Activated naive CD8-positive, alpha-beta T cell treated with anti-CD3 and anti-CD28 coated beads for 36 hours (primary cell): ENCODE measurements at places on chromosomes 7 and 10. TPM values are rescaled to one million over a fixed set of nuclear protein-coding genes. Genes with fewer than 3 reads are reported as not detected.

The MYO3A gene
- total RNA-seq: not detected

DNA sequence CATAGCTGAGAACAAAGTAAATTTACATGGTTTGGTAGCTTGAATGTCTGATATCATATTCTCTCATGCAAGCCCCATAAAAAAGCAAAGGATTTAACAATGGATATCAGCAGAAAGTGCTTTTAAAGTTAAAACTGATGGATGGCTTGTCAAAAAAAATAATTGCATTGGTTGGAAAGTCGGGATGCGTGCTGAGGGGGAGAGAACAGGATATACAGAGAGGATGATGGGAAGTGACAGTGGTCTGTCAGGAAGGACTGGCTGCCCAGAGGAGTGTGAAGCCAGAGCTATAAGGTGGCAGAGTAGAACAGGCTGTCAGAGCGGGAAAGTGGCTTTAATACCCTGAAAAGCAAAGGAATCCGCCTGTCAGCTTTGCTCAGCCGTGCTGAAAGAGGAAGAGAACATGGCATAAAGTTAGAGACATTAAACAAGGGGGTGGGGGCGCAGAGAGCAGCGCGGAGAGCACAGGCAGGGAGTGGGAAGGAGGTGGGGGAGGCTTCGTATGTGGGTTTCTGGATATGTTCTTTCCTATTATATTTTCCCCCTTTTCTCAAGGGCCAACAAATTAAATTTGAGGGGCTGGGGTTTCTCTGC is 493.0 kb downstream of the LRMDA start:
- DNase-seq: no peak
- H3K4me3 ChIP-seq: no peak overlapping the region
- no peaks in the 10 kb centered on the region for H3K36me3 ChIP-seq
- H3K27ac ChIP-seq: no peak overlapping the region

The TUBB8 gene
- not detected for total RNA-seq

GRCh38 chr10:63720676-63721075 is 199.5 kb downstream of the REEP3 start:
- peaks cover 9% of the 10 kb centered on the region for H3K4me1 ChIP-seq
- no peaks in the 10 kb centered on the region for H3K36me3 ChIP-seq
- DNase-seq: no peak

DNA sequence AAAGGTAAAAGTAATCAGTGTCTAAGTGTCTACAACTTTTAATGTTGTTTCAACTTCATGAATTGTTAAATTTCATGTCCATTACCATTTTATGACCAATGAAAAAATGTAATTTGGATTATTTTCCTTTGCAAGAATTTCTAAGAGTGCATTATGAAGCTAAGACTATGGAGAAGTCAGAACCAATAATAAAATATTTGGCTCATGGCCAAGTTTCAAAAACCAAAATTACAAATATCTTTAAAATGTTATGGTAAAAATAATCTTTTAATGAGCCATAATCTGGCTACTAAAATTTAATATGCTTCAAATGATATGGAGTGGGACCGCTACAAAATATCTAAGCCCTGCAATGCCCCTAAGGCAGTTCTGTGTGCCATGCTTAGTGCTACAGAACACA is 294.1 kb upstream of the SMIM30 start:
- no peak overlapping the region for H3K4me3 ChIP-seq
- no peak overlapping the region for H3K27ac ChIP-seq
- H3K36me3 ChIP-seq: no peaks in the 10 kb centered on the region
- DNase-seq: no peak
- H3K27me3 ChIP-seq: no peaks in the 10 kb centered on the region

The TMEM213 gene
- not detected for total RNA-seq

- peak overlapping the region; percentile 96 for H3K27ac ChIP-seq
- peaks cover 6% of the 10 kb centered on the region for H3K36me3 ChIP-seq
- peak overlapping the region; percentile 90 for H3K4me3 ChIP-seq
Measured at GRCh38 chr7:96320442-96320841, 1.5 kb downstream of the SLC25A13 start.

DNA sequence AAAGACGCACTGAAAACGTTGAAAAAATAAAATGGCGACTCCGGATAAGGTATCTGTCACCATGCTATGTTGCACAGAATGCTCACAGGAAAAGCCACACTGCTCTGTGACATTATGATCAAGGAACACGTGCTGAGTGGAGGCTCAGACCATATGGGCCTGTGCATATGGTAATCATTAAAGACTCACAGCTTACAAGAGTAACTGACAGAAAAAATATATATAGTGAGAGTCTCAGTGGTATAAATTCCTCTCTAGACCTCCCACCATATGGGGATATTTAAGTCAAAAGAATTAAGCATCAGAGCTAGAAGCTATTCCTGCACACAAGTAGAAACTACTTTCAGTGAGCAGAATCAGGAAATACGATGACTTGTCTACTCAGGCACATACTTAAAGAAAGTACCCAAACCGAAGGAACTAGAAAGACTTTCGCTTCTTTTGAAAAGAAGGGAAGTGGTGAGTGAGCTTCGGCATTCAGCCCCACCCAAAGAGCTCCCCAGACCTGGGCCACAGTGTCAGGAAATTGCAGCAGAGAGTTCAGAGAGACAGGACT is 65.1 kb upstream of the MPP7 start:
- peaks cover 4% of the 10 kb centered on the region for H3K36me3 ChIP-seq
- peak overlapping the region; percentile 93 for H3K27ac ChIP-seq
- H3K4me3 ChIP-seq: peak overlapping the region; percentile 63
- H3K27me3 ChIP-seq: no peaks in the 10 kb centered on the region
- DNase-seq: peak; percentile 65

GRCh38 chr7:76272851-76273497 is 29.5 kb upstream of the HSPB1 start:
- peak overlapping the region; percentile 61 for H3K4me3 ChIP-seq
- DNase-seq: no peak
- H3K4me1 ChIP-seq: peaks cover 19% of the 10 kb centered on the region
- peak overlapping the region; percentile 23 for H3K27ac ChIP-seq

DNA sequence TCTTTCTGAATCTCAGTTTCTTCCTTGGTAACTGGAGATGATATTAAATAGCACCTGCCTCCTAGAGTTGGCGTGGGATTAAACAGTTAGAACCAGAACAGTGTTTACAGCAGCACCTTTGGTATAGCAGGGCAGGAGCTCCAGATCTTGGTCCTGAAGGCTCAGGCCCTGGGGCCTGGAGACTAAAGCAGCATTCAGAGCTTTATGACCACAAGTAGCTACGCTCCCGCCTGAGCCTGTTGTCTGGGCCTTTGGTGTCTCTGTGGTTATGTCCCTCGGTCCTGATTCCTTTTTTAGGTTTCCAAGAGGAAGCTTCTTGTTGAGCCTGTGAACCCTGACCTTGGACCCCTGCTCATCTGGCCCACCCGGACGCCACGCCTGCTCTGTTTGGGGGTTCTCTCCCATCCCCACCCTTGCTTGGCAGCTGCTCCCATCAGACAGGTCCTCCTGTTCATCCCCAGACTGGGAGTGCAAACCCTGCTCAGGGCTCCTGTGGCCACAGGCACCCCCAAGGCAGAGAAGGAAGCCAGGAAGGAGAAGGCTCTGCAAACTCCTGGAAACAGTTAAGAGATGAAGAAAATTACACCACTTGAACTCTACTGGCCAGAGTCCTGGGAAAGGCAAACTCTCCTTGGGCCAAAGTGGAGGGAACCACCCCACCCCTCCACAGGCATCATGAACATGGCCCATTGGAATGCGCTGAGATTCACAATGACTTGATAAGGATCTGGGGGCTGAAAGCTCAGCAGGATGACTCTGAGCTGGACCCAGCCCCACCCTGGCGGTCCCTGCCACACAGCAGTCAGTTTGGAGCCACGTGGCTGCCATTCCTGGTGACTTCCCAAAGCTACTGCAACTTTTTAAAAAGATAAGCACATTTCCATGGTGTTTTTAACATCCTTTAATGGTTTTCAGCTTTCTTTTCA is 50.1 kb upstream of the TMEM72 start:
- no peaks in the 10 kb centered on the region for H3K36me3 ChIP-seq
- no peak overlapping the region for H3K4me3 ChIP-seq
- peaks cover 16% of the 10 kb centered on the region for H3K4me1 ChIP-seq
- no peak overlapping the region for H3K27ac ChIP-seq

The NPC1L1 gene
- total RNA-seq: not detected

GRCh38 chr7:139791316-139791715 is 13.5 kb upstream of the HIPK2 start:
- no peak for DNase-seq
- H3K36me3 ChIP-seq: peaks cover 3% of the 10 kb centered on the region
- no peak overlapping the region for H3K27ac ChIP-seq
- H3K4me3 ChIP-seq: no peak overlapping the region
- H3K4me1 ChIP-seq: no peaks in the 10 kb centered on the region
- no peaks in the 10 kb centered on the region for H3K27me3 ChIP-seq

DNA sequence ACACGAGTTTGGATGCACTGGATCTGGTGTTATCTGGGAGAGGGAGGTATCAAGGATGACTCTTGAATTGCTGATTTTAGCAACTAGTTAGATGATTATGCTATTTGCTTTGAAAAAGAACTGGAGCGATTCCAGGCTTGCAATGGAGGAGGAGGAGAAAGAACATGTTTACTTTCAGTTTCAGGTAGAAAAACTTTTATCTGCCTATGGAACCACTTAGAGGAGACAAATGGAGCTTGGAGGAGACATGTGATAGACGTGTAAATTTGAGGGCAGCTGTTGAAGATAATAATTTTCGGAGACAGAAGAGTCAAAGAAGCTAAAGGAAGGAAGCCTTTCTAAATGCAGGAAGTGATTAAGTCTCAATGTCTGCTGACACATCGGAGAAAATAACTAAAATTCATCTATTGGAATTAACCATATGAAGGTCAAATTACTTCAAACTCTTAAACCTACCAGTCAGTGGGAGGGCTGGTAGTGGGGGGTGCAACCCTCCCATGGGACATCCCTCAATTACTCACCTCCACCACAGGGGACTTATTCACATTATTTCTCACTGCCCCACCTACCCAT is 56.4 kb upstream of the GNAI1 start:
- no peak for DNase-seq
- peak overlapping the region; percentile 68 for H3K4me3 ChIP-seq
- H3K4me1 ChIP-seq: peaks cover 11% of the 10 kb centered on the region
- no peaks in the 10 kb centered on the region for H3K36me3 ChIP-seq
- H3K27me3 ChIP-seq: no peaks in the 10 kb centered on the region
- peak overlapping the region; percentile 52 for H3K27ac ChIP-seq

- no peak overlapping the region for H3K27ac ChIP-seq
- no peak for DNase-seq
- H3K4me3 ChIP-seq: no peak overlapping the region
- H3K27me3 ChIP-seq: no peaks in the 10 kb centered on the region
- H3K4me1 ChIP-seq: peaks cover 25% of the 10 kb centered on the region
- H3K36me3 ChIP-seq: peaks cover 9% of the 10 kb centered on the region
Measured at GRCh38 chr10:119337796-119338432, 130.5 kb downstream of the GRK5 start.

- H3K4me3 ChIP-seq: no peak overlapping the region
- no peak for DNase-seq
- H3K36me3 ChIP-seq: peaks cover 12% of the 10 kb centered on the region
- no peak overlapping the region for H3K27ac ChIP-seq
- H3K27me3 ChIP-seq: no peaks in the 10 kb centered on the region
- no peaks in the 10 kb centered on the region for H3K4me1 ChIP-seq
Measured at GRCh38 chr7:121355574-121355973, 26.8 kb downstream of the WNT16 start.

DNA sequence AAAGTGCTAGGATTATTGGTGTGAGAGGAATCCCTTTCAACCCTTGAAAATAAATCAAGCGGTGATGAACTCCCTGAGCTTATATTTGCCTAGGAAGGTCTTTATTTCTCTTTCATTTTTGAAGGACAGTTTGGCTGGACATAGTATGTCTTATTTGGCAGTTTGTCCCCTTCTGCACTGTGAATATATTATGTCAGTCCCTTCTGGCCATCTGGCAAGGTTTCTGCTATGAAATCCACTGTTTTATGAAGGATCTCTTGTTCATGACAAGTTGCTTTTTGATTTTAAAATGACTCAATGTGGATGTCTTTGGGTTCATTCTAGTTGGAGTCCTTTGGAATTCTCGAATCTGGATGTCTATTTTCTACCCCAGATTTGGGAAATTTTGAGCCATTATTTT is 21.7 kb upstream of the MCM10 start:
- no peaks in the 10 kb centered on the region for H3K4me1 ChIP-seq
- no peak overlapping the region for H3K4me3 ChIP-seq
- no peak overlapping the region for H3K27ac ChIP-seq
- no peak for DNase-seq
